ENCODE measurements at places on chromosomes 11 and 22. TPM values are rescaled to one million over a fixed set of nuclear protein-coding genes. Genes with fewer than 3 reads are reported as not detected.

NARS2 gene
- 28.8 TPM for total RNA-seq

DNA sequence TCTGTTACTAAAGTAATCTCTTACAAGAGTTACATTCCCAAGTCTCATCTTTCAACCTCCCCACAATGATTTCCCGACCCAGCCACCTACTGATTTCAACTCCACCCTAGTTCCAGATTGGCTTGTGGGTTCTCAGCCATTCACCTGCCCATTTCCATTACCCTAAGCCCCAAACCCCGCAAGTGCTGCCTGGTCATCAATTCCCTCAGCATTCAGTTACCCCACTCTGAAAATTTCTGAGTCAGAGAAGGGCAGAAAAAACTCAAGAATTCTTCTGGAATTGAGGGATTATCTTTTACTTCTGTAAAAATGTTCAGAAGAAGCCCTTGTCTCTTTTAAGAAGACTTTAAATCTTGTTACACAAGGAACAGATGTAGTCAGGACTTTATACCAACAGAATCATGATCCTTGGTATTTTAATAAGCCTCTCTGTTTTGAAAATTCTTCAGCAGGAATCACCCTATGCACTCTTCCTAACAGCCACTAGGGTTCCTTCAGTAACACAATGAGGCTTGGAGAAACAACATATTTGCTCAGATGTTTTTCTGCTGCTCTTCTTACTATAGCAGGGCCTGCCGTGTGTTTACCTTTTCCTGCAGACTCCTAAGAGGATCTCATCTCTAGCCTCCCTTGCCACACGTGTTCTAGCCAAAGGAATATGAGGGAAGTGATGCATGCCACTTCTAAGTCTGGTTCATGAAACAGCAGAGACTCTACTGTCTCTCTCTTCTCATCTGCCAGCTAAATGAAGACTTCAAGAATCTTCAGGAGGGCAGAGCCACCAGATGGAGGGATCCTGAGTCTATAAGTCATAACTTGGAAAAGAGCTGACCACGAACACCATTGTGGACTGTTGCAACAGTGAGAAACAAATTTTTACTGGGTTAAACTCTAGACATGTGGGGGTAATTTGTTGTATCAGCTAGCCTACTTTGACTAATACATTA, 29.3 kb upstream of the PAMR1 start:
- no peaks in the 10 kb centered on the region for H3K27me3 ChIP-seq
- H3K27ac ChIP-seq: no peak overlapping the region
- H3K36me3 ChIP-seq: no peaks in the 10 kb centered on the region
- DNase-seq: no peak
- H3K4me1 ChIP-seq: peaks cover 3% of the 10 kb centered on the region

CACNA1I gene
- total RNA-seq: 0.53 TPM

ATP5MG gene
- 253 TPM for total RNA-seq

DNA sequence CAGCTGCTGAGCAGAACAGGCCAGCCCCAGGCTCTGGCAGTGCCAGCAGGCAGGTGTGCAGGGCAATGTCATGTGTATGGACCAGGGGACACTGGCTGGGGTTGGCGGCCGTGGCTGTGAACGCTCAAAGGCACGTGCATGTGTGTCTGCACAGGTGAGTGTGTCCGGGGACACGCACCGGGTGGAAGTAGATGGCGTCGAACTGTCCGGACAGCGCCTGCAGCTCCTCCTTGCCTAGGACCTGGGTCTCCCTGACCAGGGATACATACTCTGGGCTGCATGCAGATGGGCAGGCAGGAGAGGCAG, 863 bp downstream of the HDAC10 start:
- no peak for DNase-seq
- no peaks in the 10 kb centered on the region for H3K36me3 ChIP-seq
- H3K27me3 ChIP-seq: no peaks in the 10 kb centered on the region
- no peaks in the 10 kb centered on the region for H3K4me1 ChIP-seq

Data from H9 (cell line).